Cerebellar cortex (tissue), 1 donor: ENCODE measurements at places on chromosomes 2 and 18.

GRCh38 chr2:156625360-156626170 lies 189.4 kb downstream of the GPD2 start:
- peak; percentile 2 for DNase-seq

GRCh38 chr2:219737270-219737691 lies 109.9 kb downstream of the SLC4A3 start:
- DNase-seq = peak; percentile 7

DNA sequence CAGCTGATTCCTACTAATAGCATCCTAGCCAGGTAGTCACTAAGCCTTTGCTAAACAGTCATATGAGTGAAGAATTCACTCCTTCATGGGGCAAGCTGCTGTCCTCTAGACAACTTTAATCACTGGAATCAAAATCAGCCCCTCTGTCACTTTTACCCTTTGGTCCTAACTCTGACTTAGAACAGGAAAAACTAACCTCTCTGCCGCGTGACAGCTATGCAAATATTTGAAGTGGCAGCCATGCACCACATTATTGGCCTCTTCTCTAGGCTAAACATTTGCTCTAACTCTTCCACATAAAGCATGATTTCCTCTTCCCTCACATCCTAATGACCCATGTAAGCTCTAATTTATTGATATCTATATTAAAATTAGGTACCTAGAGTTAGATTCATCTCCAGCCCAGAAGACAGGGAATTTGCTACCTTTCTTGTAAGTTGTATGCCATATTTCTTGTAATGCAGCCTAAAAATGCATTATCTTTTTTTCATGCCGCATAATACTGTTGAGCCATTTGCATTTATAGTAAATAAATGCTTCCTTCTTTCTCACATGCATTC lies 12.8 kb upstream of the ONECUT2 start:
- DNase-seq = no peak

- no peak for DNase-seq
These were observed 3.5 kb upstream of the ARHGAP15 start for GRCh38 chr2:143125717-143126116.

DNA sequence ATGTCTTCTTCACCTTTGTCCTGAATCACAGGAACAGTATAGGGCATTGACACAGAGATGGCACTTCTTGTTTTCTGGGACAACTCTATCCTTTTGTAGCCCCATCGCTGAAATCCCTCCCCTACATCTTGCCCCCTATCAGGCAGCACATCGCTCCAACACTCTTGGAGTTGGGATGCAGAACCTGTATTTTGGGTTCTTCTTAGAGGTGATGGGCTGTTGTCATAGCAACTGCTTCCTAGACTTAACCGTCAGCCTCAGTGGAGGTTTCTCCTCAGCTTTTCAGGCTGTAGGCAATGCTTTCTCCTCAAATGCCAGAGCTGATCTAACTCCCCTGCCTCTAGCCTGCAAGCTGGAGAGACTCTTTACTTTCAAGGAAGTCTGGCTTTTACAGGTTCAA lies 99.9 kb upstream of the SPRED2 start:
- DNase-seq = no peak

- DNase-seq = no peak
These were observed 401.2 kb downstream of the PTH2R start for GRCh38 chr2:208807756-208808155.

- DNase-seq = peak; percentile 58
These were observed 95.6 kb upstream of the ASAP2 start for GRCh38 chr2:9110893-9111569.

- no peak for DNase-seq
These were observed 1075.3 kb downstream of the LRP1B start for GRCh38 chr2:141055531-141055930.

DNA sequence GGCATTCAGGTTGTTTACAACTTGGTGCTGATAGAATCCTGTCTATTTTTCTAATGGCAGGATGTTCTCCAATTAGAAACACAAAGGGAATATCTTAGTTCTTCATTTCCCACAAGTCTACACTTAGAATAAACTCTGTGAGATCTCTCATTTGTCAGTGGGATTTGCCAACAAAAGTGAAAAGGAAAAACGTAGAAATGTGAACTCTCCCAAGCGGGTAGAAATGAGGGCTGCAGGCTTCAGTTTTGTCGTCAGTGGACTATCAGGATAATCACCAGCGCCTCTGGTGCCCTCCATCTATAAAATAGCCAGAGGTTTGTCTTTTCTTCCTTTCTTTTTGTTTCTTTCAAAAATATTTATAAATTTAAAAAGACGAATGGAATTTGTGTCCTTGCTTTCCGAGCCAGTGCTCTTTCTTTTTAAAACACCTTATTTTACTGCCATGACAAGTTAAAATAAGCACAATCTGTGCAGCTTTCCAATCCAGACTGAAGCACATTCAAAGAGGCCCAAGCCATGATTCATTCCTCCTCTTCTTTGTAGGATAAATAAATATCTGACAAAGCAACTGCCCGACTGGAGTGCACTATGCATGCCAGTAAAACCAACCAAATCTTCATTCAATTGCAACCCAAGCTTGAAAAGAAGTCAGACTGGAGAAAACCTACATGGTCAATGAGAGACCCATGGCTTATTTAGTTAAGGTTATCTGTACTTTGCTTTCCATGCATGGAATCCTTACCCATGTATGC lies 185.8 kb downstream of the ANKRD44 start:
- no peak for DNase-seq

GRCh38 chr2:177970670-177971454 lies 101.7 kb downstream of the PDE11A start:
- no peak for DNase-seq

DNA sequence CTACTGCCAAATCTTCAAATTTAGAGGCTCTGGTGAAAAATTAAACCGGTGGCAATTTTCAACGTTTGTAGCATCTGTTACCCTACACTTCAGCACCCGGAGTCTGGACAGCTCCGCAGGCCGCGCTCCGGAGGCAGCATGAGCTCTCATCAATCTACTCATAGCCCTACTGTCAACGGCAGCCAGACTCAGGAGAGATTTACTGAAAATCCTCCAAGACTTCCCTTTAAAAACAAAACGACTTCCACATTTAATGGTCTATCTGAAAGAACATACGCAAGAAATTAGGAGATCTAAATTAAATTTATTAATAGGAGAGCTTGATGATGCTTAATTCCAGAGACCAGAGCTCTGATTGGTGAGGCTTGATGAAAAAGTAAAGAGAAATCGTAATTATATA lies 970 bp upstream of the ADCYAP1 start:
- no peak for DNase-seq

DNA sequence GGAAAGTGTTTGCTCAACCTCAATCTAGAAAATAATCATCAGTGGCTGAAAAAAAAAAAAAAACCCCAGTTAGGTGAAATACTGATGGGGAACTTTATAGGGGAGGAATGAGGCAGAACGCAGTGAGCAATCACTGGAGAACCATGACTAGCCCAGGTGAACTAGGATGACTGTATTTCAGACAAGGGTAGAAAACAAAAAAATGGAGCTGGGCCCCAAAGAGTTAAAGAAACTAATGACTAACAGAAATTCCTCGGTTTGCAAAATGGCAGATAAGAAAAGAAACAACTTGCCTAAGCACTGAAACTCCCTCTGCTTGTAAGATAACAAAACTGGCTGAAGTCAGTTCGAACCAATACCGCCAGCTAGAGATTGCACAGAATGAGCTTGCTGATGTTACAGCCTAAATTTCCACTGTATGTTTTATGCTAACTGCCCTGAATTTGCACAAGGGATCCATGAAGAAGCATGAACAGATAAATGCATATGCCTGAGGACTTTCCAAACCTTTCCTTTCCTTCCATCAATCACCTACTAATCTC lies 245.9 kb downstream of the METTL4 start:
- DNase-seq = no peak

DNA sequence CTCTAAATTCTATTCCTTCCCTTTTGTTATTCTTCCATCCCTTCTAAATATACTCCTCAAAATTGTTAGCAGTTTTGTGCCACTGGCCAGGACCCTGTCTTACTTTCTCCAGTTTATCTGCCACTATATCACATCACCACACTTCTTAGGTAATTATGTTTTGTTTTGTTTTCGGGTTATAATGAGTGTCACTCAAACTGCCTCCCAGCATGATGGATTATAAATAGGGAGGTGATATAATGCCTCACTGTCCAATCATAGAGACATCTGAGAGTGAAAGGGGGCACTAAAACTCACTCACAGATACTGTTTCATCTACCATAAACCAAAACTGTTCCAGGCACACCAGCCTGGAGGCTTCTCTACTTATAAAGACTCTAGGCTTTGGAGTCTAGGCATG lies 3.5 kb downstream of the RSAD2 start:
- no peak for DNase-seq

DNA sequence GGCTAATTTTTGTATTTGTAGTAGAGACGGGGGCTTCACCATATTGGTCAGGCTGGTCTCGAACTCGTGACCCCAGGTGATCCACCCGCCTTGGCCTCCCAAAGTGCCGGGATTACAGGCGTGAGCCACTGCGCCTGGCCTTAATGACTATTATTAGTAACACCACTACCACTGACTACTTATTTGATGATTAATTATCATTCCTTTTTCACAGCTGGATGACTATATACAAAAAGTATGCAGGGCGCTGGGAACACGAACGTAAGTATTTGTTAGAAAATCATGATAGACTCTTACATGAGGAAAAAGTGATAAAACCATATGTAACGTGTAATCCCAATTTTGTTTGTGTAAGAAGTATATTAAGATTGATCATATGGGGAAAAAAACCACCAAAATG lies 21.6 kb downstream of the DARS1 start:
- no peak for DNase-seq

DNA sequence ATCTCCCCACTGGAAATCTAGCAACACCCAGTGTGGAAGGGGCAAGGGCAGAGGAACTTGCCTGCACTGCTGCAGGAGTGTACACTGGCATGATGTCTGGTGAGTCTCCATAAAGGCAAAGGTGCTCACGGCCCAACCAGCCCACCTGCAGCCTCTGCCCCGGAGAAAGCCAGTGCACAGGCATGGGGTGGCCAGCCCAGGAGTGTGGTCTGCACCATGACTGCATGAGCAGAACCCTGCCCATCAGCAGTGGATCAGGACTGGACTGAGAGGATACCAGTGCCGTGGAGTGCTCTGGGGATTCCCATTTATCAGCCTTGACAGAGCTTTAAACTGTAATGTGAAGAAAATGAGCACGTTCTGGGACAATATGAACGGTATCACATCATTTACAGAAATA lies 342.6 kb upstream of the HS6ST1 start:
- DNase-seq = no peak

- DNase-seq = no peak
These were observed 13.8 kb upstream of the YWHAQ start for GRCh38 chr2:9644603-9645002.

- no peak for DNase-seq
These were observed 23.2 kb upstream of the CNTNAP5 start for GRCh38 chr2:124001696-124002430.

DNA sequence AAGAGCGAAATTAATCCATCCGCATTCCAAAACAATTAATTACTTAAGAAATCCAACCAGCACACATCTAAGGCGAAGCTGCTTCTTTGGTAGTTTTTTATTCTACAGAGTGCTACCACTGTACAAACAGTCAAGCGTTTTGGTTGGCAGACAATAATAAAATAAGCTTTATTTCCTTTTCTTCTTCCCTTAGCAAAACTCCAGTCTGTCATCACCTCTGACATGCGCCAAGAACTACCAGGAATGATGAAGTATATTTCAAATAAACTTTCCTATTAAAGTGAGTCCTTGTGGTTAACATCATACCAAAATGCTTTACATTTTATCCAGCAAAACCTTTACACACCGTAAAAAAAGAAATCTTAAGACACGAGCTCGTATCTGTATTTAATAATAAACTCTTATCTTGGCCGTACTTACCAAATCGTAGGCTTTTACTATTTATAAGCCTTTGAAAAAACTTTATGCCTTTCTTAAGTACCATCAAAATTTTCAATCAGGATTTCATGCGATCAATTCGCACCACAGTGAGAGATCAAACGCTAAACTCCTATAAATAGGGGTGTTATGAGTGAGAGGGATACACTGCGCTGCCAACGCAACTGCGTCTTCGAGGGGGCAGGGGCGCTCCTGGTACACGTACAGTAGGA lies 1.3 kb downstream of the ATL2 start:
- no peak for DNase-seq

- no peak for DNase-seq
These were observed 59.8 kb downstream of the GYPC start for GRCh38 chr2:126715576-126716406.
